ENCODE measurements at places on chromosomes 12 and 14.

DNA sequence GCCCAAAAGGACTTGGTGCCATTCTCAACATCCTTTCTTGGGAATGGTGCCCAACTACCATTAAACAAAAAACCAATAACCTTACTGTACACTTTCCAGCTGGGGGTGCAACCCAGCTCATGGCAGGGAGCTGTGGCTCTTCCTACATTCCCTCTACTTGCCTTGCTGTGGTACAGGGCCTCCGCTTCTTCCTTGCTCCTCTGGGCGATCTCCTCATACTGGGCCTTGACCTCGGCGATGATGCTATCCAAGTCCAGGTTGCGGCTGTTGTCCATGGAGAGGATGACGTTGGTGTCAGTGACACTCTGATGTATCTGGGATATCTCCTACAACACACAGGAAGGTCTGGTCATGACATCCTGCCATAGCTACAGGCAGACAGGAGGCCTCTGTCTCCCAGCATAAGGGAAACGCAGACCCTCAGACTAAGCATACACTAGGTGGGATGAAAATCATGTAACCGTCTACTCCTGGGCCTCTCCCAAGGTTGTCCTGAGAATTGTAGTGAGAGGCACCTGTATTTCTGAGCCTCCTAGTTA lies 3.9 kb downstream of the KRT2 start:
- DNase-seq: no peak

DNA sequence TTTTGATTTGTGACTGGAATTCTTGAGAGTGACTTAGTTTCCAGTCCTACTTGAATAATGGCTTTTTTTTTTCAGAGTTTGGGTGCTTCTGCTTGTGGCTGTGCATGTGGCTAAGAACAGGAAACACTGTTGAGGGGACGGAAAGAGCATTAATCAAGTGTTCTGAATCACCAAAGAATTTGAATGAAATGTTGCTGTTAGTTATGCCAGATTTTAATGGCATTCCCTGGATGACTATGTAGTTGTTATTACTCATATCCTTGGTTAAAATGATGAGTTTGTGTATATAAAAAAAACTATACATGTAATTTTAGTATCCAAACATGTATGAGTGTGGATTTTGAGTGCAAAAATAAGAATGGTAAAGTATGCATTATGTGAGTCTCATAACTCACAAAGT lies 347.9 kb downstream of the BCAT1 start:
- no peak for DNase-seq

- no peak for DNase-seq
These were observed 370.6 kb downstream of the PDZRN4 start for GRCh38 chr12:41558671-41559070.

DNA sequence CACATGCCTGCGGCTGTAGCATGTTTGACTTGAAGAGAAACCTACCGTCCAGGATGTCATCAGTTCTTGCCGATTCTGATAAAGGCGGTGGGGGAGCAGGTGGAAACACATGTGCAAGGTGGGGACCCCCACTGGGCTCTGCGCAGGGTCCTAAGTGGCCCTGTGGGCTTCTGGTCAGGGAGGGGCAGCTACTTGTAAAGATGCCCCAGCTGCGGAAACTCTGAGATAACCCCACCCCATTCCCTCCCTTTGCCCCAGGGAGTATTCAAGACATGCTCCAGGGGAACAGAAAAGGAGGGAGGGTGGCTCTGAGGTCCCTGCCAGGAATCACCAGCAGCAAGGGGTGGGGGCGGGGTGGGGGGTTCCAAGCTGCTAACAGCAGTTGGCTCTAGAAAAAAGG lies 67.6 kb downstream of the PIWIL1 start:
- no peak for DNase-seq

GRCh38 chr14:38357557-38357956 lies 101.7 kb upstream of the CLEC14A start:
- DNase-seq: no peak

All from NCI-H1417 treated with DMSO at 0.1 percent for 48 hours (cell line).